ENCODE measurements at places on chromosomes 1 and 21.
A peak's percentile ranks its signal among the peaks of the same experiment; 100 is the strongest.

GRCh38 chr1:24110642-24111261 lies 1.2 kb downstream of the MYOM3 start:
- no peak for DNase-seq

GRCh38 chr1:44067266-44068250 lies 36.3 kb upstream of the SLC6A9 start:
- DNase-seq = no peak

- DNase-seq = no peak
Observed at GRCh38 chr1:81689531-81689941, 111.2 kb upstream of the ADGRL2 start.

GRCh38 chr1:183022202-183023145 lies 746 bp upstream of the LAMC1 start:
- DNase-seq = peak; percentile 86

DNA sequence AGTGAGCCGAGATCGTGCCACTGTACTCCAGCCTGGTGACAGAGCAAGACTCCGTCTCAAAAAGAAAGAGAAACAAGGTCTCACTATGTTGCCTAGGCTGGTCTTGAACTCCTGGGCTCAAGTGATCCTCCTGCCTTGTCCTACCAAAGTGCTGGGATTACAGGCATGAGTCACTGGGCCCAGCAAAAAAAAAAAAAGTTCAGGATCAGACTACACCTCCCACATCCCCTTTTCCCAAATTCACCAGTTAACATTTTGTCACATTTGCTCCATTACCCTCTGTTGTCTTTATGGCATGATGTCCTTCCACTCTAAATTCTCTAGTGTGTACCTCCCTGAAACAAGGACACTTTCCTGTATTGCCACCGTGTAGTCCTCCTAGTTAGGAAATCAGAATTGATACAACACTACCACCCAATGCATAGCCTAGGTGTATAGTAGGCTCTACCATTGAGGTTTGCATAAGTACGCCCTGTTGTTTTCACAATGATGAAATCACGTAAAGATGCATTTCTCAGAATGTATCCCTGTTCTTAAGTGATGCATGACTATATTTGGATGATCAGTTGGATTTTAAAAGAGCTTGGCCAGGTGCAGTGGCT lies 10.7 kb downstream of the SPEN start:
- no peak for DNase-seq

DNA sequence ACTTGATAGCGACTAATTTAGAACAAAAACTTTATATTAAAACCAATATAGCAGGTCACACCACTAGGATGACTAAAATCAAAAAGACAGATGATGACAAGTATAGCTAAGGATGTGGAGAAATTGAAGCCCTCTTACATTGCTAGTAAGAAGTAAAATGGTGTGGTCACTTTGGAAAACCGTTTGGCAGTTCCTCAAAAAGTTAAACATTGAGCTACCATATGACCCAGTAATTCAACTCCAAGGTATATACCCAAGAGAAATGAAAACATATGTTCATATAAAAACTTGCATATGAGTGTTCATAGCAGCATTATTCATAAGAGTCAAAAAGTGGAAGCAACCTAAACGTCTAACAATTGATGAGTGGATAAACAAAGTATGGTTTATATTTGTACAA lies 13.0 kb upstream of the SERINC2 start:
- no peak for DNase-seq

- DNase-seq = no peak
Observed at GRCh38 chr1:84862810-84863251, 30.2 kb downstream of the LPAR3 start.

GRCh38 chr1:101902199-101902598 lies 94.5 kb downstream of the OLFM3 start:
- DNase-seq = no peak

DNA sequence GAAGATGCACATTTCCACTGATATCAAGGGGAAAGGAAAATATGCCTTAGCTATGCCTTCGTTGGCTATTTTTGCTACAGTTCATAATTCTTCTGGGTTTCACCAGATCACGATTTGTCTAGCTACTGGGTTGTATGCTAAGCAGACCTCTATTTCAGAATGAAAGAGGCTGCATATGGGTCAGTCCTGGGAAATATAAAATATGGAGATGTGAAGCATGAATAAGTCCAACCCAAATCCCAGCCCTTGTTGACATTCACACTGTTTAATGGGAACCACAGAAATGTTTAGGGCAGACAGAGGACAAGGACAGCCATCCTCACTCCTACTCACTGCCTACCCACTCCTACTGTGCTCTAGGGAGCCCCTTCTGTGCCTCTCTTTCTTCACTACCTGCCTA lies 343.2 kb upstream of the CAMK1G start:
- DNase-seq = no peak

DNA sequence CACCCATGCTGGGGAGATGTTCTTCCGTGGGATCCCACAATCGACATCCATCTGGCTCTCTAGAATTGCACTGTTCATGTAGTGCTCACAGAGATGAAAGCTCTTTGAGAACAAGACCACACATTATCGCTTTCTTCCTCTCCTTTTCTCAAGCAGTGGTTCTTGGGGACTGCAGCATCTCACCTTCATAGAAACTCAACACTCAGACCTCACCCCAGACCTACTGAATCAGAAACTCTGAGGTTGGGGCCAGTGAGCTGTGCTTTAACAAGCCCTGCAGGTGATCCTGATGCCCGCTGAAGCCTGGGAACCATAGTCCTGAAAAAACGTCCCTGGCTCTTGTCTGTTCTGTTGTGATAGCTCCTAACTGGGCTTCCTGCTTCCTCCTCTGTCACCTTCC lies 251.3 kb upstream of the FGGY start:
- no peak for DNase-seq

DNA sequence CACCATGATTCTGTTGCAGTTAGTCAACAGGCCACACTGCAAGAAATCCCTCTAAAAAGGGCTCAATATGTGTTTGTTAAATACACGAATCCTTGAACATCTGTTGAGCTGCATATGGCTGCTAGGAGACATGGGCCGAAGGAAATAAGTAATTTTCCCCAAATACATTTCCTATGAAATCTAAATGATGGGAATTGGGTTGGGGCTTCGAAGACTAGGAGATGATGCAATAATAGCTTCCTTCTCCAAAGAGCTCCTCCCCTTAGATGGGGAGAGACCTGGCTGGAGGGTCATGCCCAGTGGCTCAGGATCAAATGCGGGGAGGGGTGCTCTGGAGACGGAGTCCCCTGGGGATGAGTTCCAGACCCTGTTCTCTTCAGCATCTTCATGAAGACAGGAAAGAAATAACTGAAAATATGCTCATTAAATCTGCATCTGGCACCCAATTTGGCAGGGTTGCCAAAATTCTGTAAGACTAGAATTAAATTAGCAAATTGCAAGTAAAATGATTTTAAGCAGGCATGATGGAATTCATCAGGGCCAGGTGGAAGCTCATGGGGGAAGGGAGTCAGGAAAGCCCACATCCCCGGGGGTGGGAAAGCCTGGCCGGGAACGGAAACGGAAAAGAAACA lies 165.0 kb upstream of the EDN2 start:
- DNase-seq = peak; percentile 53

- no peak for DNase-seq
Observed at GRCh38 chr1:198986442-198986841, 347.6 kb downstream of the PTPRC start.

GRCh38 chr1:55234016-55234415 lies 18.9 kb upstream of the USP24 start:
- no peak for DNase-seq

DNA sequence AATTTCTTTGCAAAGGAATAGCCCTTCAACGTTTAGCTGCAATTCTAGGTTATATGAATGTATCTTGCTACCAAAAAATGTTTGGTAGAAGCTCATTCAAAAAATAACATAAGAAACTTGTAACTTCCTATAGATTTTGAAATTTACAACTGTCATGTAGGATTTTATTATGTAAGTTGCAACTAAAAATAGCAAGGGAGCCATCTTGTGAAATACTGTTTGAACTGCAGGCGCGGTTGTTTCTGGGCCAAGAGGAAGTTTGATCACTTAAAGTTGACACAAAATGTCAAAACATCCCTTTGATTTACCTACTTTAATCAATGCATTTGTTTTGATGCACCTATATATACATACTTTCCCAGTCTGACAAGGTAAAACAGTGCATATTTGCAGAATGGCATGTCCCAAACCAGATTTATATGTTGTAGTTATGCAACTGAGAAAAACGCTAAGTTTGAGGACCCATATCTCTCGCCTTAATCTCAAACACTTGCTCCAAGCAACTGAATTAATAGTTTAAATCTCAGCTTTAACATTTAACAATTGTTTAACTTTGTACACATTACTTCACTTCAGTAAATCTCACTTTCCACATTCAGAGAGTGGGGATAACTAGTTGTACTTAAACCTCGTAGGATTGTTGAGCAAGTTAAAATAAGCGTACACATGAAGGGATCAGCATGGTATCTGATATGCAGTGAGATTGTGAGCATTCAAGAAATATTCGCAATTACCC lies 63.9 kb downstream of the KCNK2 start:
- no peak for DNase-seq

GRCh38 chr1:70760154-70760553 lies 287.5 kb downstream of the PTGER3 start:
- no peak for DNase-seq

- no peak for DNase-seq
Observed at GRCh38 chr1:181909010-181909409, 152.5 kb downstream of the ZNF648 start.

GRCh38 chr1:15957221-15958095 lies 18.4 kb downstream of the ZBTB17 start:
- no peak for DNase-seq

DNA sequence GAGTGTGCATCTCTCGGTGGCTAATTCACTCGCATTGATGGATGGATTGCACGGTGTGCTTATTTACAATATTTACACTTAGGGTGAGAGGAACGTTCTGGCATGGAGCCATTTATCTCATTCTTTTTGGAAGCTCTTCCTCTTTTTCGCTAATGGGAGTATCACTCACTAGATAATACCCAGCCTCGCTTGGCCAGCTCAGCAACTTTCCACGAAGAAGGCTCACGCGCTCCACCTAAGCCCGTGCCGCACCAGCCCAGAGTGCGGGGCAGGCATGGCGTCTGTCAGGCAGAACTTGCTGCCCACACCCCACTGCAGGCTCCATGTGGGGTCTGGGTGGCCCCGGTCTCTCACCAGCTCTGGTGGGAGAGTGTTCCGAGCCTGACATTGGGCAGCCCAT lies 484.9 kb downstream of the NPHP4 start:
- DNase-seq = no peak

DNA sequence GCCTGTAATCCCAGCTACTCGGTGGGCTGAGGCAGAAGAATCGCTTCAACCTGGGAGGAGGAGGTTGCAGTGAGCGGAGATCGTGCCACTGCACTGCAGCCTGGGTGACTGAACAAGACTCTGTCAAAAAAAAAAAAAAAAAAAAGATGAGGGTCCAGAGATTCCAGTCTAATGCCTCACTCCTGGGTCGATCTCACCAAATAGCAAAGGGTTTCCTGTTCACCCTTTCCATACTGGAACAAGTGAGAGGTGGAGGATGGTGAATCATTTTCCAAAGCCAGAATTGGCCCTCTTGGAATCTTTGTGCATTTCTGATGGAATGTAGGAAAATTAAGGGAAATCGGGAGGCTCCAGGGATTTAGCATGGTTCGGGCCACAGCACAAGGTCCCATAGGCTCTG lies 58.1 kb upstream of the ZNF648 start:
- no peak for DNase-seq

DNA sequence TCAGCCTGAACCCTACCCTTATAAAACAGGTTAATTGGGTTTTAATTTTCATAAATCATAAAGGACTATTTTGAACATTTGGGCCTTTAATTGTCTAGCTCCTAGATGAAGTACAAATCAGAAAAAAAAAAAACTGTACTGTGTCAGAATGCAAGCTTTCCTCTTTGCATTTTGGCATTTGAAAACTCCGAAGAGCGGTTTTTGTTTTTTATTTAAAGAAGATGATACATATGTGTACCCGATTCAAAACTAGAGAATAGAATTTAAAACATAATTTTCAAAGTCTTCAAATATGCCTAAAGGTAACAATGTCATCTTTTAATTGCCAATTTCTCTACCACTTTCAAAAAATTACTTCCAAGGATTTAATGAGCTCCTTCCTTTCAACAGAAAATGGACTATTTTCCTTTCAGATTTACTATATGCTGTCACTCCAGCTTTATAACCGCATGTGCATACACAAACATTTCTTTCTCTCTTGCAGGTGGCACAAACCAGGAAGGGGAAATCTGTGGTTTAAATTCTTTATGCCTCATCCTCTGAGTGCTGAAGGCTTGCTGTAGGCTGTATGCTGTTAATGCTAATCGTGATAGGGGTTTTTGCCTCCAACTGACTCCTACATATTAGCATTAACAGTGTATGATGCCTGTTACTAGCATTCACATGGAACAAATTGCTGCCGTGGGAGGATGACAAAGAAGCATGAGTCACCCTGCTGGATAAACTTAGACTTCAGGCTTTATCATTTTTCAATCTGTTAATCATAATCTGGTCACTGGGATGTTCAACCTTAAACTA lies 33.7 kb downstream of the MRPL39 start:
- no peak for DNase-seq

GRCh38 chr1:200885623-200886402 lies 8.9 kb upstream of the INAVA start:
- no peak for DNase-seq

GRCh38 chr21:45322231-45322959 lies 34.7 kb upstream of the POFUT2 start:
- peak; percentile 53 for DNase-seq

DNA sequence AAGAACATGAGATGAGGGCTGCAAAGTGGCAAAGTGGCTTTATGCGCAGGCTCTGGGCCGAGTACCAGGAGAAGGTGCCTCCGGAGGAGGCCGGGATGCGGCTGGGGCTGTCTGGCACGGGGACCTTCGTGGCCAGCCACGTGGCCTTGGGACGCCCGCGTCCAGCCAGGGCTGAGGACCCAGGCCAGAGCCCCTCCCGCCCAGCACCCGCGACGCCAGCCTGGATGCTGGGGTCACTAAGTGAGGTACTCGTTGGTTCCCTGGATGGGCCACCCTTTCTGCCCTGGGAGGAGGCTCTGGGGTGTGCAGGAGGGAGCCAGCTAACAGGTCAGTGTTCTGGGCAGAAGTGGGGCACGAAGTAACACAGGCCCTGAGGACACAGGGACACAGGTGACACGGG lies 12.6 kb downstream of the SCNN1D start:
- DNase-seq = no peak

GRCh38 chr1:78383923-78384322 lies 106.9 kb upstream of the PTGFR start:
- DNase-seq = no peak

GRCh38 chr1:208562151-208562960 lies 318.2 kb upstream of the PLXNA2 start:
- DNase-seq = no peak

GRCh38 chr1:160427625-160428024 lies 27.3 kb downstream of the VANGL2 start:
- no peak for DNase-seq

DNA sequence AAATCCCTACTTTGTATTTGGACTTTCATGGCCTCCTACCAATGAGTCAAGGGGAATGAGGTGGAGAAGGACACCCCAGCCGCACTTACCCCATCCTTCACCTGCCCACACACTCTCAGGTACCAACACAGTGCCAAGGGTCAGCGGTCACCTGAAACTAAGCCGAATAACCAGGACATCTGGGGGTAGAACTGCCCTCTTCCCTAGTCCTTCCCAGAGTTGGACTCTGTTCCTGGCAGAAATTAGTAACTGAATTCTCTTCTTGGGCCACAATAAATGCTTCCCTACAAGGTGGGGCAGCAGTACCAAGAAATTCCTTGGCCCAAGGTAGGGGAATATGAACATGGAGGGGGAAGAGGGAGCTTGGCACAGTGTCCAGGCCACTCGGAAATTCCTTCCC lies 7.3 kb downstream of the SLC45A3 start:
- DNase-seq = no peak

Measured in left forelimb (tissue), 1 donor.